ENCODE measurements at places on chromosomes 4 and X.

GRCh38 chr4:150255610-150256224 lies 177.5 kb downstream of the DCLK2 start:
- no peak for DNase-seq

GRCh38 chrX:9609499-9609898 lies 144.6 kb downstream of the TBL1X start:
- peak; percentile 70 for DNase-seq

GRCh38 chrX:19566359-19567222 lies 51.3 kb upstream of the MAP3K15 start:
- no peak for DNase-seq

DNA sequence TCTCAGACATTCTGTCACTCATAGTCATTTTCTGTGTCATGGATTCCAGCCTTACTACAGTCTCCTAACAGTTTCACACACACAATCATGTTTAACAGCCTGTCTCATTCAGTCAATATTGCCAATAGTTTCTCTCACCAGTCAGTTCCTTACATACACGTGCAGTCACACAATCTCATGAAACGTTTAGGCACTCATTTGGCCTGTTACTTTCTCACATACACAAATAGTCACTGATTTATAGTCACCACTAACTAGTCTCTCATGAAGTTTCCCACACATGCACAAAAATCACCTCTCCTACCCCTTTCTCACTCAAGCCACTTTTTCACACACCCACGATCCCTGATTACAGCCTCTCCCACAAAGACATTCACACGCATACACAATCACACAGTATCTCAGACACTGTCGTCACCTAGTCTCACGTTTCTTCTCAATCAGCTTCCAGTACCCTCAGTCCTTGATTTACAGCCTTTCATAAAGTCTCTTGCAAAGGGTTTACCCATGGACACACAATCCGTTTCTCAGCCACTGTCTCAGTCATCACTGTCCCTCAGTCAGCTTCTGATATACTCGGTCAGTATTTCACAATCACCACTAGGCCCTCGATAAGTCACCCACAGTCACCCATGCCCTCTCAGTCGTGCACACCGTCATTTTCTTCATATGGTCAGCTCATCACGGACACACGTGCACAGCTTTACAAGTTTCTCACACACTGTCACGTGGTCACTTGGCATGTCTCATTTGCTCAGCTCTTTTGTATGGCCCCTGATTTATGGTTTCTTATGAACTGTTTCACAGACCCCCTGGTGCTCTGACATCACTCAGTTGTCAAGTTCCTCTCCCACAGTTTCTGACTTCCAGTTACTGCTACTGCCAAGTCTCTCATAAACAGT lies 4.2 kb upstream of the CFP start:
- no peak for DNase-seq

- no peak for DNase-seq
Observed at GRCh38 chr4:58543465-58543864, 1433.3 kb upstream of the IGFBP7 start.

GRCh38 chr4:98617358-98618047 lies 40.9 kb downstream of the TSPAN5 start:
- DNase-seq: no peak

GRCh38 chr4:66606908-66607307 lies 936.6 kb upstream of the EPHA5 start:
- no peak for DNase-seq

GRCh38 chr4:84291969-84292368 lies 207.1 kb downstream of the NKX6-1 start:
- DNase-seq: no peak

- no peak for DNase-seq
Observed at GRCh38 chrX:42485601-42486000, 292.4 kb downstream of the PPP1R2C start.

GRCh38 chrX:126836186-126836585 lies 16.7 kb downstream of the PRR32 start:
- DNase-seq: no peak

DNA sequence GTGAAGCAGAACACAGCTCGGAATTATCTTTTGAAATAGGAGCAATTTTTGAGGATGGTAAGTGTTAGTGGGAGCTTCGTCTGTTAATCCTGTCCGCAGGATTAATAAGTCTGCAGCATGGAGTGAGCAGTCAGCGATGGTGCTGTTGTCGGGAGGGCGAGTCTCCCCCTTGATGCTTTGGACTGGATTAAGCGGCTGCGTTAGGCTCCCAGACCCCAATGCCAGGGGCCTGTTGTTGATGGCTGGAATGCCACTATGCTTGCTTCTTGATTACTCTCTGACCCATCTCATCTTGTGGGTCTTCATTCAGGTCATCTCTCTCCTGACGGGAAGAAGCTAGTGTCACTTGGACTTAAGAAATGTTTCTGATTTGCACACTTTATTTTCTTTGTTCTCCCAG lies 332.6 kb downstream of the ARHGAP10 start:
- DNase-seq: no peak

- no peak for DNase-seq
Observed at GRCh38 chr4:95049551-95050233, 291.9 kb downstream of the BMPR1B start.

- DNase-seq: no peak
Observed at GRCh38 chr4:8181844-8182243, 17.2 kb upstream of the SH3TC1 start.

- no peak for DNase-seq
Observed at GRCh38 chrX:70386235-70386634, 36.9 kb upstream of the GDPD2 start.

DNA sequence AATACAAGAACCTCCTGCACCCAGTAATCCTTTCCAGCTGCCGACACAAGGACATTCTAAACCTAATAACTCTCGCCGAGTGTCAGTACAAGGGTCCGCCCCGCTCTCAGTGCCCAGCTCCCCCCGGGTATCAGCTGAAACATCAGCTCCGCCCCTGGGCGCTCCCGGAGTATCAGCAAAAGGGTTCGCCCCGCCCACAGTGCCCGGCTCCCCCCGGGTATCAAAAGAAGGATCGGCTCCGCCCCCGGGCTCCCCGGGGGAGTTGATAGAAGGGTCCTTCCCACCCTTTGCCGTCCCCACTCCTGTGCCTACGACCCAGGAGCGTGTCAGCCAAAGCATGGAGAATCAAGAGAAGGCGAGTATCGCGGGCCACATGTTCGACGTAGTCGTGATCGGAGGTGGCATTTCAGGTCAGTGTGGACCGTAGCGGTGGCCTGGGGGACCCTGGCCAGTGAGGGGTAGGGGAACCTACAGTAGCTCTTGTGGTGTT lies at the start of gene MAOA:
Gene MAOA, plus strand, starts transcription at position 295 of the 490 bp plus-strand sequence. Its CDS starts 43 bp downstream, at position 338.
- DNase-seq: no peak

DNA sequence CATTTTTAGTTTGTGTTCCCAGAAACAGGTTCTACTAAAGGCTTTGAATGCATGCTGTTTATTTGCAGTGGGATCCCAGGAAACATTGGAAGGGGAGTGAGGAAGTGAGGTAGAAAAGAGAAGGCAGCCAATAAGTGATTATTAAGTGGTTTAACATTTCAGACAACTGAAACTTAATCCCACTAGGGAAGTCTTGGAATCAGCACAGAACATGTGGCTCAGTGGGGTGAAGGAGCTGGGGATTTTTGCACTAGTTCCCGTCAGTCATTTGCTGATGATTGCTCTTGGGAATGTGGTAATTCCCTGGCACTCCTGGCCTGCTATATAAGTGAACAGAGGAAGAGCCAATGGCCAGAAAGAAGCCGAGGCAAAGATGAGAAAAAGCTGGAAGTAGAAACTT lies 1053.0 kb upstream of the IGFBP7 start:
- no peak for DNase-seq

- DNase-seq: no peak
Observed at GRCh38 chr4:108213723-108214122, 45.0 kb upstream of the LEF1 start.

GRCh38 chrX:20212486-20213089 lies 54.1 kb downstream of the RPS6KA3 start:
- no peak for DNase-seq

GRCh38 chrX:63702556-63702955 lies 82.5 kb downstream of the ARHGEF9 start:
- no peak for DNase-seq

- DNase-seq: no peak
Observed at GRCh38 chr4:172818901-172819300, 349.7 kb upstream of the GALNT7 start.

Data from NCI-H2227 treated with DMSO at 0.1 percent for 48 hours (cell line).